ENCODE measurements at places on chromosomes 2 and 18. TPM values are rescaled to one million over a fixed set of nuclear protein-coding genes. Genes with fewer than 3 reads are reported as not detected.

The HOXD13 gene
- total RNA-seq, result under 0.01 TPM

The RAD51AP2 gene
- not detected for total RNA-seq

The ACMSD gene
- total RNA-seq, result not detected

The PPP1R7 gene
- total RNA-seq, result 44.4 TPM

The IL1RL1 gene
- total RNA-seq, result 1.0 TPM

The OXER1 gene
- total RNA-seq, result under 0.01 TPM

The ALK gene
- 0.52 TPM for total RNA-seq

The ALPP gene
- total RNA-seq, result not detected

The PRKAG3 gene
- total RNA-seq, result 9.9 TPM

The ATG9A gene
- total RNA-seq, result 16.7 TPM

The TRABD2A gene
- total RNA-seq, result 1.0 TPM

The MPP4 gene
- total RNA-seq, result under 0.01 TPM

The ZSWIM2 gene
- not detected for total RNA-seq

The RGPD4 gene
- not detected for total RNA-seq

The LRRC30 gene
- total RNA-seq, result 9.4 TPM

The CHST9 gene
- 0.52 TPM for total RNA-seq

The RAB6D gene
- not detected for total RNA-seq

The LOXHD1 gene
- total RNA-seq, result 1.6 TPM

The ATAD2B gene
- 30.3 TPM for total RNA-seq

The GLI2 gene
- total RNA-seq, result 3.1 TPM

The OSBPL6 gene
- total RNA-seq, result 2.1 TPM

The LIPG gene
- total RNA-seq, result 2.6 TPM

The FAM228A gene
- 0.52 TPM for total RNA-seq

The NTSR2 gene
- total RNA-seq, result not detected

The ELP2 gene
- 156 TPM for total RNA-seq

The MAPK4 gene
- 5.7 TPM for total RNA-seq

The C2orf78 gene
- total RNA-seq, result not detected

The SPATA3 gene
- total RNA-seq, result not detected

The IGFBP2 gene
- 99.7 TPM for total RNA-seq
